ENCODE measurements at places on chromosomes 11 and 22.

GRCh38 chr11:38824573-38824972 is 2226.5 kb upstream of the RAG2 start:
- peak; percentile 30 for DNase-seq

GRCh38 chr11:44326615-44327475 is 16.9 kb upstream of the ALX4 start:
- no peak for DNase-seq

DNA sequence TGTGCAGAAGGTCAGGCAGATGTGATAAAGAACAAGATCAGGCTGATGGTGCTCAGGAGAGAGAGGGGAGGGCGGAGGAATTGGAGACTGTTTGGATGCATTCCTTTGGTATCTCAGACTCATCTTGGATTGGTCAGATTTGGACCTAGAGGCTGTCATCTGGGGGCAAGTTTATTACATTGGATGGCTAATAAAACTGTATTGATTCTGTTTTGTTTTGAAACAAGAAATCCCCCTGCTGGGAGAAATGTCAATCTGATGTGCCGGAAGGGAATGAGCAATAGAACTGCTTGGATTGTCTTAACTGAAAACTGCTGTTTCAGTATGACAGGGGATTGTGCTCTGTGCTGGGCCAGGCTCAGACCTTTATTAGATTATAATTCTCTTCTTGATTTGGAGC is 25.5 kb upstream of the CCDC90B start:
- DNase-seq: no peak

DNA sequence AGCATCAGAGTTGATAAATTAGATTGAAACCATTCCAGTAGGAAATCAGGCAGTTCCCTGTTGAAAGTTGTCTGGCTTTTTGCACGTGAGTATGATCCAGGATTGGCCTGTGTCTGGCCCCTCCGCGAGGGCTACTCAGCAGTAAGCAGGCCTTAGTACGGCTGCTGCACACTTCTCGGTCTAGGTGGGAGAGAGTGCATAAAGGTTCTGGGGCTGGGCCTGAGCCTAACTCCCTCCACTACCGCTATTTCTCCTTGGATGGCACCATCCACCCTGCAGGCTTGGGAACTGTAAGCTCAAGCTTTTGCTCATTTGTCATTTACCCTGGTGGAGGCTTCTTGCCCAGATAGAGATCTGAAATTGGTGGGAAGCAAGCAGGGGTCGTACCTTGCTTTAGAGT is 22.0 kb downstream of the TUB start:
- no peak for DNase-seq

DNA sequence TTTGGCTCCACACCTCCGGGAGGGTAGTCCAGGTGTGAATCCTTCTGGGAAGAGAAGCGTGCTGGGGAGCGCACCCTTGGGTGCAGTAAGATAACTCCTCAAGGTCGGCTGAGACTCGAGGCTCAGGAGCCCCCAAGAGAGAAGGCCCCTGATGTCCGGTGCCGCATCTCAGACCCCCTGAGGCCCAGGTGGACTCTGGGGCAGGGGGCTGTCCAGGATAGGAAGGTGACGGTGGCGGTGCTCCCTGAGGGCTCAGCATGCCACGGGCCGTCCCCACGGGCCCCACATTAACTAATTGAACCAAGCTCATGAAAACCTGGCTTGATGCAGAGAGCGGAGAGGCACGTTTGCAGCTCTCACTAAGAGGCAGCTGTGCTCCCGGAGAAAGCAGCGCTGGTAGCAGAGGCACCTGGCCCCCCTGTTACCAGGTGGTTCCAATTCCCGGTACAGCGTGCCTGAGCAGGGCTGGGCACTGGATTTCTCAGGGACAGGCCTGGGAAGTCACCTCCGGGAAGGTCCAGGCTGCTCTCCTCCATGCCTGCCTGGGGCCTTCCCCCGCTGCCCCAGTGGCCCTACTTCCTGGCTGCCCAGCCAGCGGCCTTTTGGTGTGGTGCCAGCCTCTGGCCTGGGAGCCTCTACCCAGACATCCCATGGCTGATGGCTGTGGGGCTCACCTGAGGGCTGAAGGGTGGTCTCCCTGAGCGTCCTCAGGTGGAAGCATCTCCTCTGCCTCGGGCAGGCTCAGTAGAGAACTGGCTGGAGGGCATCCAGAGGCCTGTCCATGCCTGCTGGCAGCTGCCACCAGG is 1.1 kb downstream of the KCNQ1 start:
- no peak for DNase-seq

DNA sequence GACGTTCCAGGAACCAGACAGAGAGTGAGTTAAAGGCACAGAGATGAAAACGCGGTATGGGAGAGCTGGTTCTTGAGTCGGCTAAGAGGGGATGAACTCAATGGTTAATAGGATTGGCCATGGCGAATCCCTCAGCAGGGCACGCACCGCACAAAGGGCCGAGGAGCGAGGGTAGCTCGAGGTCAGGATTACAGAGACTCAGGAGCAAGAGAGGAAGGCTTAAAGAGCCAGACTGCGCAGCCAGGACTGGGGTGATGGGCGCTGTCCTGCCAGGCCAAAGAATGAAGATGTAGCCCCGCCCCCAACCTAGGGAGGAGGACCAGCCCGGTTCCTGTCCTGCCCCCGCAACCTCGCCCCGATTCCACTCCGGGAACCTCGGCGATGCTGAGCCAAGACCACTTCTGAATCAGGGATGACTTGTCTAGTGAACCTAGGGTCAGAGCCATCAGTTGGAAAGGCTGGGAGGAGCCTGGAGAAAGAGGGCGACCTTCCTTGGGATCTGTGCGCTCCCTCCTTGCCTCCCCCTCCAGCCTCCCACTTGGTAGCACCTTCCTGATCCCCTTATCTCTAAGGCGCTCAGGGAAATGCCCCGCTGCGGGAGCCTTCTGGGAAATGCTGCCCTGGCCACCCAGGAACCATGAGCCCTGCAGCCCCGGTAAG is at the start of gene PLEKHB1:
TSS of gene PLEKHB1 (plus strand) at position 610 of the 660 bp plus-strand sequence. CDS start at position 638, 28 bp downstream.
- no peak for DNase-seq

DNA sequence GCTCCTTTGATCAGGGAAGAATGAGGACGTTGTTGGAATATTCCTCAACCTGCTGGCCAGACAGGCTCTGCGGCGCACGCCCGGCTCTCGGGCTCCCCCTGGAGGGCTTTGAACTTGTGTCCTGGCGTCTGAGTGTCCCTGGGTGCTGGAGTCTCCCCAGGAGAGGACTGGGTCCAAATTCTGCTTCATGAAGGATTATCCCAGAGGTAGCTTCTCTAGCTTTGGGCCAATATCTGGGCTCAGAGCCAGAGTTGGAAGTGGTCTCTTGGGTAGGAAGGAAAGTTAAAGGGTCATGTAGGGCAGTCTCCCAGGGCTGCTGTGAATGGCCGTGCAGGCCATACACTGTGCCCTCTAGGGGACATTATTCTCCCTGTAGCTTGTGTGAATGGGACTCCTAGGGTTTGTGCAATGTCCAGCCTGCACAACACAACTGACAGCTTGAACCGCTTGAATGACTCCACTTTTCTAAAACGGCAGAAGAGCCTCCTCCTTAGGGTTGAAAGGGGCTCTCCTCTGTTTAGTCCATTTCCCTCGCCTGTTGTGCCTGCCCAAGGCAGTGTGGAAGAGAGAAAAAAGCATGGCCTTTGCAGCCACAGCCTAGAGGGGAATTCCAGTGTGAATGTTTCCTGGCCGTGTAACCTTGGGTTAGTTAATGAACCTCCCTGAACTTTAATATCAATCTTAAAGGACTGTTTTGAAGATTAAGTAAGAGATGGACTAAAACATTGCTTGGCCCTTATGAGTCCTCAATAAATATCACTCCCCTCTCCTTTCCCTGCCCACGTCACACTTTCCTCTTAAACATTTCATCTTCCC is 111.2 kb upstream of the THY1 start:
- DNase-seq: peak; percentile 68

- no peak for DNase-seq
Observed at GRCh38 chr11:128714123-128714522, 20.3 kb downstream of the FLI1 start.

DNA sequence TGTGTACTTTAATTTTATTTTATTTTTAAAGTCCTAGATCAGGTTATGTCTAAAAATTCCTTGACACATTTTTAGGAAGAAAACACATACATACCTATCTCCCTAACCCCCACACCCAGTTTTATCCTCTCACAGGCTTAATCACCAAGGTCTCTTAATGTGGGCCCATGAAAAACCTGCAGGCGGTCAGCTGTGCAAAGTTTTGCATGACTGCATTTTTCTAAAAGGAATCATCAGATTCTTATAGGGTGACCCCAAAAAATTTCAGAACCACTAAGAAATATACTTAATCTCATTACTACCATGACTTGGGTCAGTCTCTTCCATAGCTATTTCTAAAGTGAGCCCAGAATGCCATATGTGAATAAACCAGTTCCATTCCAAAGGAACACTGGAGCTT is 19.8 kb downstream of the SAA1 start:
- DNase-seq: no peak

GRCh38 chr22:43126501-43127165 is 16.1 kb downstream of the BIK start:
- DNase-seq: no peak

- DNase-seq: no peak
Observed at GRCh38 chr11:13939961-13940906, 22.3 kb upstream of the SPON1 start.

GRCh38 chr22:37562049-37562875 is 2.0 kb downstream of the CDC42EP1 start:
- DNase-seq: no peak

DNA sequence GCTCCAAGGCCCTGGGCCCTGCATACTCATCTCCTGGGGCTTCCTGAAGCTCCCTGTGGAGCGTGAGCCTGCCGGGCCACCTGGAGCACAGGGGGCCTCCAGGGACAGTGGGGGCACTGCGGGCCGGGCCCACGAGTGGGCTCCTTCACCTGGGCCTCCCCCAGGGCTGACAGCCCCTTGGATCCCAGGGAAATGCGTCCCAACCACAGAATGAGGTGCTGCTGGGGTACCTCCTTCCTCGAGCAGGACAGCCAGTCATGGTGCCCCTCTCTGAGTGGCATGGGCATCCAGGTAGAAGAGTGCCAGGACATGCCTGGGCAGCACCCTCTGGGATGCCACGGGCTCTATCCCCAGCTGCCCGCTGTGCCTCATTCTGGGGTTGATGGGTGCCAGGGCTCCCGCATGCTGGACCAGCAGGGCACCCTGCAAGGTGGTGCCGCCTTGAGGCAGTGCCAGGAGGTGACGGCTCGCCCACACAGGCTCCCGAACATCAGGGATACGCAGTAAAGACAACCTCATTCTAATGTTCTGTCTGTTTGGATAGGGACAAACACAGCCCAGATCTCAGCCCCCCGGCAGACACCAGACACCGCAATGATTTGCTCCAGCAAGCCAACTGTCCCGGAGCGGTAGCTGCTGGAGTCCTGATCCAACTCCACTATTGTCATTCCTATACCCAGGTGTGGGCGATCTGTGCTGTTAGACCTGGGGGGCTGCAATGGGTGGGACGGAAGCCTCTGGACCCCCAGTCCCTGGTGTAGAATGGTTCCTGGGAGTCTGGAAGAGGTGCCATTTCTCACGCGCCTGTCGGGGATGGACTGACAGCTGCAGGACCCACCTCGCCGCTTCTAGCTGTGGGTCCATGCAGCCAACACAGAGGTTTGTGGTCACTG is 25.8 kb downstream of the KRTAP5-5 start:
- no peak for DNase-seq

DNA sequence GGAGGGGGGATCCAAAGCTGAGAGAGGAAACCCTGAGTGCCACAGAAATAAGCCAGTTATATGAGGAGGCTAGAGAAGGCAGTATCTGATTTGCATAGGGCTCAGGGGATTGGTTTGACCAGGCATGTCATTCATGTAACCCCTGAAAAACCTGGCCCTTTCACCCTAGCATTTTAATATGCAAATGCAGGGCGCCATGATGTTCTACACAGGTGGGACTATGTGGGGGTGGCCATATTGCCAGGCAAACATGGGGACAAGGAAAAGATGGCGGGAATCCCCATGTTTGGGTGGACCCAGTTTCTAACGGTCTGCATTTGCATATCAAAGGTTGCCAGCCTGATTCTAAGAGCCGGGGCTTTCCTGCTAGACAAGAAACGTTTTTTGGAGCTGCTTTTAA is 27.2 kb downstream of the CSF2RB start:
- peak; percentile 82 for DNase-seq

DNA sequence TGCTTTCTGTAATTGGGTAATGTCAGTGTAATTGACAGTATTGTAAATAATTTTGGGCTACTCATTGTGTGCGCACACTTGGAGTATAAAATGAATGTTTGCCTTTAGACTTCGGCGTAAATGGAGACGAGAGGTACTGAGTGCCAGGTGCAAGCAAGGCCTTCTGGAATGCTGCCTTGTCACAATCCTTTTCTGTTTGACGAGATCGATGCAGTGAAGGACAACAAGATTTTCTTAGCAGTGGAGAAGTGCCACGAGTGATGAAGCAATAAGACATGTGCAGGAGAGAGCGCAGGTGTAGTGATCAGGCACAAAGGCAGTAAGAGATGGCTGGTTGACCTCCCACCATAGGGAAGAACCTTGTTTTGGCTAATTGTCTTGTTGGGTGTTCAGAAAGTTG is 67.5 kb downstream of the DDX10 start:
- DNase-seq: no peak

- DNase-seq: peak; percentile 74
Observed at GRCh38 chr11:115869780-115870431, 365.7 kb upstream of the CADM1 start.

- no peak for DNase-seq
Observed at GRCh38 chr11:47225552-47226400, 11.0 kb downstream of the DDB2 start.

Data from NAMALWA (cell line).